Stimulated activated CD8-positive, alpha-beta memory T cell treated with anti-CD3 and anti-CD28 coated beads, Interleukin-15, amount 100 ng/mL, for 48 hours (primary cell): ENCODE measurements at places on chromosomes 7 and 10.
A peak's percentile ranks its signal among the peaks of the same experiment; 100 is the strongest.

DNA sequence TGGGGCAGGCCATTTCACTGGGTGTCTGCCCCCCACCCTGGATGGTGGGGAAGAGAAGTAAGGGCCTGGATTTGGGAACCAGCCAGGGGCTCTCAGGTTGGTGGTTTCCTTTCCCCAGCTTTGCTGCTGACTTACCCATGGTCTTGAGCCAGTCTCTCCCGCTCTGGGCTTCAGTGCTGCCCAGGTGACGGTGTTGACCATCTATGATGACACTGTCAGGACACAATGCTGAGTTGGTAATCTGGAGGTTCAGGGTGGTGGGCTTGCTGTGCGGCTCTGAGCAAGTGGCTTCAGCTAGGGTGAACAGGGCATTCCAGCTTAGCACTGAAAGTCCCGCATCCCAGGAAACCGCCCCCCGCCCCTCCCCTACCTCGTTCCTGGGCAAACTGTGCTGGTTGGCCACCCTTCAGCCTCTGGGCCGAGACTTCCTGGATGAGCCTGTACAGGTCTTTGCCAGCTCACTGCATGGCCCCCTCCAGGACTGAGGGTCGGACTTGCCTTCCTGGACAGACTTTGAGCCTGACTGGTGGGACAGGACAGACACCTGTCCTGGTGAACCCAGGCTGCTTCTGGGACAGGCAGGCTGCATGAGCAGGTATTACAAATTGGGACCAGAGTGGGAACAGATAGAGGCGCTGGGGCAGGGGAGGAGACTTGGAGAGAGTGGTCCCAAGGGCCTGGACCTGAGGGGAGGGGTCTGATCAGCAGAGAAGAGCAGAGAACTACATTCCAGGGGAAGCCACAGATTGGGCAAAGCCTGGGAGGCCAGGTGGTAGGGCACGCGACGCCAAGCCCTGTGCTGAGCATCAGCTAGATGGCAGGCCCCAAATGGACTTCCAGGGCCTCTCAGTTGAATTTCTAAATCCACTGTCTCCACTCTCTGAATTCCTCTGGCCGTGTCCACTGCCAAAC, 19.9 kb upstream of the ZMIZ1 start:
- no peak for DNase-seq

- no peak for DNase-seq
Observed at GRCh38 chr7:50650057-50650664, 85.0 kb upstream of the DDC start.

- DNase-seq = peak; percentile 23
Observed at GRCh38 chr10:101354328-101355071, 535 bp downstream of the BTRC start.

DNA sequence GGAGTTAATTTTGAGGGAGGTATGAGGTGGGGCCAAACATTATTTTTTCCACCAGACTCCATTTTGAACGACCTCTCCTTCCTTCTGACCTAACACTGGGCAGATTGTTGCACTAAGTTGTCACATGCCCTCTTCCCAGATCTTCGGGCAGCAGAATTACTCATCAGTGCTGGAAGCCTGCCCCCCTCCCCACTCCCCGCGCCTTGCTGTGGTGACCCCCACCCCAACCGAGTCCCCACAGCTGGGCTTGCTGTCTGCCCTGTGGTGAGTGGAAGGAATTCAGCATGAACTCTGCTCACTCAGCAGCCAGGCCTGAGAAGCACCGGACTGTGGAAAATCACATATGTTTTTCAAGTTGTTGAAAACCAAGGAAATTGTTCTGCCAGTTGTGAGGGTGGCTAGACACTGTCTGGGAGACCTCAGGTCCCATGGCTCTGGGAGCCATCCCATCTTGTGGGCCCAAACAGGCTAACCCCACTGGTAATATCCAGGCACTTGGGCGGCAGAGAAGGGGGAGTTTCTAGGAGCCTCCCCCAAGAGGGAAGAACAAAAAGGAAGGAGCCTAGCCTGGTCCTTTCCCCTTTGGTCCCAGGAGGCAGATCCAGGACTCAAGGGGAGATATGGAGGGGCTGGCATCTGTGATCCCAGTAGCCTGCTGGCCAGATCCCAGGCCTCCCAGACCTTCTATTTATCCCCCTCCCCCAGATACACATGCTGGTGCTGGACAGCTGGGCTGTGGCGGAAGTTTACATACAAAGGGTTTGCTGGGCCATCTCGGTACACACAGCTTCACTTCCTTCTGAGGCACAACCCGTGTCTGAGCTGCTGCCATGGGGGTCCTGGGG, 3.5 kb upstream of the AEBP1 start:
- no peak for DNase-seq

- no peak for DNase-seq
Observed at GRCh38 chr7:111987115-111987826, 218.9 kb downstream of the DOCK4 start.

DNA sequence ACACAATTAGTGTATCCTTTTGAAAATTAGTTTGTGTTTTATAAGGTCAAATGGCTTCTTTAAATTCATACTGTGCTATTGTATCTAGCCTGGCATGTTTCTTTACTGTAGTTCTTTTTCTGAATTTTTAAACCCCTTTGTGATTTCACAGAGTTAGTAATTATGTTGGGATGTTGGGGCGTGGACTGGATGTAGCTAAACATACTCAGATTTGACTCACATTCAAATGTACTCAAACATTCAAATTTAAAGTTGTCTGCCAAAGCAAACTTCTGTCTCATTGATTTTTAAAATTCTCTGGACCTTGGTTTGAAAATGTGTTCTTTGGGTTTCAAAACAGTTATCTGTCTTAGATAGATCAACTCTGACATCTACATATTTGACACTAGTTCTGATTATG, 7.2 kb upstream of the NRP1 start:
- no peak for DNase-seq

DNA sequence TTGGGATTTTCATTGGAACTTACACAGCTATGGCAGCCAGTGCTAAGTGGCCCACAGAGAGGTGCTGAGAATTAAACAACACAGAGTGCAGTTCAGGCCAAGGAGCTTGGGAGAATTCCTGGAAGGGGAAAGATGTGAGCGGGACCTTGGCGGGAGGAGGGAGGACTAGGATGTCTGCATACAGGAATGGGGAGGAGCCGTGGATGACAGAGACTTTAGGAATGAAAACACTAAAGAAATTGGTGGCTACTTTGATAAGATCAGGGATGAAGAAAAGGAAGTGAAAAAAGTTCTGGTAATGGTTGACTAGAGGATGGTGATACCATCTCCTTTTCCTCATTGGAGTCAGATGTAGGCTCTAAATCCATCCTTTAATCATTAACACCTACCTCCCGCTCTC, 234.2 kb upstream of the FZD8 start:
- no peak for DNase-seq

GRCh38 chr7:43637114-43637806, 54.4 kb downstream of the STK17A start:
- DNase-seq = no peak

DNA sequence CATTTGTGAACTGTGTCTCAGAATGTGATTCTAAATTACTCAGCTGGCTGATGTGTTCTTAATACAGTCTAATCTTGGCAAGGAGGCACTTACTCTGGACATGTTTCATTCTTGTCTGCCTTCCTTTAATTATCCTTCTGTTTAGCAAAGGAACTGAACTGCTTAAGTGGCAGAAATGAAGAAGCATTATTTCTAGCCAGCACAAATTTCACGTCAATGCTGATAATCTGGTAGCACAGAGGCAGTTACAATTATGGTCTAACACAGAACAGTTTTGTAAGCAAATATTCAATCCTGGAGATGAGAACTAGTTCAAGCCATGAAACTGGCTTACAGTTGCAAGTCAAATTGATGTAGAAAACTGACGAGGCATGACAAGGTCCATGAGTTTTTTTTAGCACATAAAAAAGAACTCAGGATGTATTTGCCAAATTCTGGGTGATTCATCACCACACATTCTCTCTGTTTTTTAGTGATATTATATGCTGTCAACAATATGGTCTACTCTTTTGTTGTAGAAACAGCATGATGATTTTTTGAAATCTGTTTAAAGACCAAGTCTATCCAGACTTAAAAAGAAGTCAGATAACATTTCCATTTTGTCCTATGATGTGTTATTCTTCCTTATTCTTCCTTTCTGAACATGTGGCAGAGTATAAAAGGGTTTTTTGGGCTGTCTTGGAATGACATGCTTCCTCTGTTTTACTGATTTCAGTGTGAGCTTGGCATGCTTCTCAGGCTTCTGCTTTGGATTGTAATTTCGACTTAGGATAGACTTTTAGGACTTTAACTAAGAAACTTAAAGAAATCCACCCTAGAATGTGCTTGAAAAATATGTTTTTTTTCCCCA, 154.8 kb downstream of the DNAJB9 start:
- no peak for DNase-seq
